ENCODE measurements at places on chromosomes 5 and 9. TPM values are rescaled to one million over a fixed set of nuclear protein-coding genes. Genes with fewer than 3 reads are reported as not detected.

The ACTBL2 gene
- total RNA-seq, result not detected

The INSL6 gene
- not detected for total RNA-seq

The RFX3 gene
- 66.4 TPM for total RNA-seq

The EIF4E1B gene
- total RNA-seq, result 0.46 TPM

The LCN12 gene
- total RNA-seq, result 0.46 TPM

The SMIM32 gene
- 1.4 TPM for total RNA-seq

The LCN9 gene
- not detected for total RNA-seq

The MARCOL gene
- total RNA-seq, result not detected

The NEUROG1 gene
- total RNA-seq, result not detected

The CPEB4 gene
- total RNA-seq, result 109 TPM

The RNF224 gene
- not detected for total RNA-seq

The EFNA5 gene
- 22.6 TPM for total RNA-seq

The ZER1 gene
- 34.8 TPM for total RNA-seq

The CD72 gene
- total RNA-seq, result 0.46 TPM

The NR4A3 gene
- 2.1 TPM for total RNA-seq

The TMOD1 gene
- total RNA-seq, result 5.5 TPM

The SLIT3 gene
- total RNA-seq, result 7.6 TPM

The FST gene
- total RNA-seq, result 4.4 TPM

The GPR151 gene
- total RNA-seq, result 0.46 TPM

The HAVCR1 gene
- 0.23 TPM for total RNA-seq

The PIP5K1B gene
- total RNA-seq, result 7.6 TPM

The TRIM7 gene
- total RNA-seq, result 1.6 TPM

The PCDHB6 gene
- 4.2 TPM for total RNA-seq

The AFAP1L1 gene
- total RNA-seq, result 5.5 TPM

The LRRC19 gene
- total RNA-seq, result not detected

The NRG2 gene
- 5.1 TPM for total RNA-seq

The PCDHAC1 gene
- total RNA-seq, result 42.7 TPM

The ALDH1B1 gene
- 21.0 TPM for total RNA-seq

The NME5 gene
- total RNA-seq, result 22.4 TPM

The CCDC152 gene
- total RNA-seq, result 14.1 TPM

The TOR1A gene
- total RNA-seq, result 32.3 TPM

The PHAX gene
- 99.0 TPM for total RNA-seq

The PCDHGA9 gene
- total RNA-seq, result 14.3 TPM

The CCDC192 gene
- total RNA-seq, result not detected

The TMEM215 gene
- 9.0 TPM for total RNA-seq

The NANS gene
- total RNA-seq, result 27.2 TPM

The PTPN3 gene
- total RNA-seq, result 23.5 TPM

The PTGER4 gene
- total RNA-seq, result 5.5 TPM

The PCDHA11 gene
- total RNA-seq, result 22.8 TPM

The REEP2 gene
- 123 TPM for total RNA-seq

The PCDHGA4 gene
- total RNA-seq, result 12.5 TPM

The ADRB2 gene
- 2.1 TPM for total RNA-seq

The CCL28 gene
- 0.46 TPM for total RNA-seq

The UGT3A1 gene
- not detected for total RNA-seq

The MRRF gene
- total RNA-seq, result 25.1 TPM

The KIAA0825 gene
- 36.9 TPM for total RNA-seq

The FGD3 gene
- total RNA-seq, result 16.6 TPM

The RNF44 gene
- 12.7 TPM for total RNA-seq

The INSL4 gene
- total RNA-seq, result not detected

The PCDHA9 gene
- 11.3 TPM for total RNA-seq

The ISL1 gene
- total RNA-seq, result 20.3 TPM

The ALDH1A1 gene
- total RNA-seq, result 20.8 TPM

The TAS2R1 gene
- not detected for total RNA-seq

The GADD45G gene
- 8.8 TPM for total RNA-seq

The CDC14B gene
- 41.3 TPM for total RNA-seq

The GFI1B gene
- 0.23 TPM for total RNA-seq

All from diencephalon (tissue), 1 donor.